T-helper 17 cell (primary cell): ENCODE measurements at places on chromosomes 5 and 9. TPM values are rescaled to one million over a fixed set of nuclear protein-coding genes. Genes with fewer than 3 reads are reported as not detected.

DNA sequence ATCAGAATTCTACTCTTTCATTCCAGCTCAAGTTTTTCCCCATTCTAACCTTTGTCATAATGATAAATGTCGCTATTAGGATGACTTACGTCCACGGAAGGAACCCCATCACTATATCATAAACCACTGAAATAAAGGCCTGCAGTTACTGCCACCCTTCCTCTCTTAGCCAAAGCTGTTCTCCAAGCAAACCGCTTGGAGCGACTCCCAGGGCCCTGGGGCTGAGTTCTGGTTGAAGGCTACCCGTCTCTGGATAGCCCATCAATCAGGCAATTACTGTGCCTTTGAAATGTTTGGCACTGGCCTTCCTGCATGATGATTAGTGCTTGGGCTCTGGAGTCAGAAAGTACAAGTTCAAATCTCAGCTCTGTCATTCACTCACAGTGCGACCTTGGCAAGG lies 386.0 kb downstream of the SPOCK1 start:
- no peak for DNase-seq

DNA sequence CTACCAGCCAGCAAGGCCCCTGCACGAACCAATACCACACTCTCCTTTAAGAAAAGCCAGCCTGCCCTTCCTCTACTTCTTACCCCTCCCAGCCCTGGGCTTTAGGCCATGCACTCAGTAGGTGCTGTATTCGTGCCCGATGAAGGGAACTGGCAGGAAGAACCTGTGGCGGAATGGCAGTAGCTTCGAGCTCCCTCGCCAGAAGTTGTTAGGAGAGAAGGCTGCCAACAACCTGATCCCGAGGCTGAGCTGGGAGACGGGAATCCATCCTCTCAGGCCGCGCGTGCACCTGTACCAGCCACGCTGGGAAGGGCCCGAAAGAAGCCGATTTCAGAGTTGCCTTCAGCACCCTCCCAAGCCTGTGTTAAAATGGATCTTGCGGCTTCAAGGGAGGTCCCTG lies 45.3 kb upstream of the AKNA start:
- DNase-seq = no peak

DNA sequence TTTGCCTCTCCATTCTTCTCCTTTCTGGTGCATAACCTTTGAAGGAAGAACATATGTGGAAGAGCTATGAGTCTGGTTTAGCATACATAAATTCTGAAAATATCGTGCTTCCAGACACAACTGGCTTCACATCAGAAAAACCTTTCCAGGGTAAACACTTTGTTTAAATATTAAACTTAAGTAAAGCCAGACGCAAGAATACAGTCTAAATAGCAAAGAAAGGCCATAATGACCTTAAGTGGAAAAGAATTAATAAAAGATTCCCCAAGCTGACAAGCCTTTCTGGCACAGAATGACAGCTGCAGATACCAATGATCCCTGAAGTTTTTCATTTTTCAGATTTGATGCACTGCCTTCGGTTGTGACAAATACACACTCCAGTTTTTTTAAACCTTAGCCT lies 13.5 kb upstream of the TSSK1B start:
- DNase-seq = no peak

- DNase-seq = no peak
Observed at GRCh38 chr5:175814691-175815090, 56.7 kb upstream of the CPLX2 start.

GRCh38 chr9:131960311-131960710 lies 119.4 kb downstream of the MED27 start:
- no peak for DNase-seq

DNA sequence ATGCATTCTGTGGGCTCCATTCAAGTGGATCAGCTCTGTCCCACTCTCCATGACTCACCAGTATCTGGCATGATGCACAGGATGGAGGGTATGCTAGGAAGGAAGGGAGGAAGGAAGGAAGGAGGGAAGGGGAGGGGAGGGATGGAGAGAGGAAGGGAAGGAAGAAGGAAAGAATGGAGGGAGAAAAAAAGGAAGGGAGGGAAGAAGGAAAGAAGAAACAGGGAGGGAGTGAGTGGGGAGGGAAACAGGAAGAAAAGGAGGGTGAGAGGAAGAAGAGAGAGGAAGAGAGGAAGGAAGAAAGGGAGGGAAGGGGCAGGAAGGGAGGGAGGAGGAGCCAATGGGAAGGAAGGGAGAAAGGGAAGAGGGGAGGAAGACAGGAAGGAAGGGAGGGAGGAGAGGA lies 5.3 kb upstream of the BARHL1 start:
- no peak for DNase-seq

Gene CCT5
- total RNA-seq = 73.0 TPM

Gene TMOD1
- 0.86 TPM for total RNA-seq
